Caki2 (cell line): ENCODE measurements at places on chromosomes 3 and 15. TPM values are rescaled to one million over a fixed set of nuclear protein-coding genes. Genes with fewer than 3 reads are reported as not detected.

Gene SERPINI2
- 1.8 TPM in 1 of 2 replicates, not detected in the other for total RNA-seq

Gene PAK6
- total RNA-seq = not detected in 2 replicates

Gene PLCB2
- total RNA-seq = not detected in 2 replicates

Gene EFHB
- 1.6 and 1.8 TPM in 2 replicates for total RNA-seq

Gene ONECUT1
- total RNA-seq = not detected in 2 replicates

Gene RAD54L2
- total RNA-seq = 5.8 and 11.1 TPM in 2 replicates

Gene SHISA5
- 118 and 132 TPM in 2 replicates for total RNA-seq

Gene KCNMB2
- total RNA-seq = not detected in 2 replicates

Gene PRR20G
- total RNA-seq = not detected in 2 replicates

Gene ZNF80
- total RNA-seq = not detected in 2 replicates

Gene GPR171
- not detected in 2 replicates for total RNA-seq

Gene LIPC
- total RNA-seq = 0.23 and 4.0 TPM in 2 replicates

Gene AHSG
- total RNA-seq = not detected in 2 replicates

Gene DLL4
- total RNA-seq = 0.07 TPM in 1 of 2 replicates, not detected in the other

Gene NPHP3
- total RNA-seq = 11.6 and 27.3 TPM in 2 replicates
